ENCODE measurements at places on chromosomes 5 and 9. TPM values are rescaled to one million over a fixed set of nuclear protein-coding genes. Genes with fewer than 3 reads are reported as not detected.

The TMEM252 gene
- not detected for polyA plus RNA-seq

The IL13 gene
- 0.07 TPM for polyA plus RNA-seq

The GPRIN1 gene
- 0.72 TPM for polyA plus RNA-seq

The FAM169A gene
- polyA plus RNA-seq = 0.61 TPM

The ARL14EPL gene
- not detected for polyA plus RNA-seq

The MEGF10 gene
- 0.02 TPM for polyA plus RNA-seq

The CREBRF gene
- polyA plus RNA-seq = 4.2 TPM

The DIPK1B gene
- polyA plus RNA-seq = 32.3 TPM

The WNK2 gene
- polyA plus RNA-seq = 77.4 TPM

The SPINK1 gene
- polyA plus RNA-seq = 5,539 TPM

The DTWD2 gene
- 1.9 TPM for polyA plus RNA-seq

The PIP5K1B gene
- 1.5 TPM for polyA plus RNA-seq

The TAF9 gene
- polyA plus RNA-seq = 25.2 TPM

The GALNT12 gene
- polyA plus RNA-seq = 4.2 TPM

The EQTN gene
- polyA plus RNA-seq = 0.33 TPM

All from pancreas (tissue), 10 donors.